ENCODE measurements at places on chromosomes 12 and 14. TPM values are rescaled to one million over a fixed set of nuclear protein-coding genes. Genes with fewer than 3 reads are reported as not detected.

Gene TRHDE
- total RNA-seq: 0.49 TPM

Gene GLT1D1
- total RNA-seq: 1.7 TPM

Gene TUNAR
- total RNA-seq: not detected

Gene RIMKLB
- 12.6 TPM for total RNA-seq

Gene DBX2
- total RNA-seq: 1.0 TPM

Gene NID2
- 0.91 TPM for total RNA-seq

DNA sequence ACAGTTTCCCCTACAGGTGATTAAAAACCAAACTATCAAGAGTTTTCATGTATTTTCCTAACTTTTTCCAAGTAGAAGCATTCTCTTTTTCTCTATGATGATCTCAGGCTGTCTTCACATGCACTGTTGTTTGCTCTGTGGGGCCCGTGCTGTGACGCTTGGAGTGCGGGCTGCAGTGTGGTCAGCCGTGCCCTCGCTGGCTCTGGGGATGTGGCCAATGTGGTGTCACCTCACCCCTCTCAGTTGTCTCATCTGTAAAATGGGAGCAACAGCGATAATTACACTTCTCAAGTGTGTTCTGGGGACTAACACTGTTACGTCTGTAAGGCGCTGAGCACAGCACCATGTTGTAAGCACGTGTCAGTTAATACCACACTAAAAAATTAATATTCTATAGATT lies 28.6 kb downstream of the DDX51 start:
- no peak for DNase-seq

GRCh38 chr14:49895480-49895879 lies 2.6 kb downstream of the ARF6 start:
- no peak for DNase-seq

DNA sequence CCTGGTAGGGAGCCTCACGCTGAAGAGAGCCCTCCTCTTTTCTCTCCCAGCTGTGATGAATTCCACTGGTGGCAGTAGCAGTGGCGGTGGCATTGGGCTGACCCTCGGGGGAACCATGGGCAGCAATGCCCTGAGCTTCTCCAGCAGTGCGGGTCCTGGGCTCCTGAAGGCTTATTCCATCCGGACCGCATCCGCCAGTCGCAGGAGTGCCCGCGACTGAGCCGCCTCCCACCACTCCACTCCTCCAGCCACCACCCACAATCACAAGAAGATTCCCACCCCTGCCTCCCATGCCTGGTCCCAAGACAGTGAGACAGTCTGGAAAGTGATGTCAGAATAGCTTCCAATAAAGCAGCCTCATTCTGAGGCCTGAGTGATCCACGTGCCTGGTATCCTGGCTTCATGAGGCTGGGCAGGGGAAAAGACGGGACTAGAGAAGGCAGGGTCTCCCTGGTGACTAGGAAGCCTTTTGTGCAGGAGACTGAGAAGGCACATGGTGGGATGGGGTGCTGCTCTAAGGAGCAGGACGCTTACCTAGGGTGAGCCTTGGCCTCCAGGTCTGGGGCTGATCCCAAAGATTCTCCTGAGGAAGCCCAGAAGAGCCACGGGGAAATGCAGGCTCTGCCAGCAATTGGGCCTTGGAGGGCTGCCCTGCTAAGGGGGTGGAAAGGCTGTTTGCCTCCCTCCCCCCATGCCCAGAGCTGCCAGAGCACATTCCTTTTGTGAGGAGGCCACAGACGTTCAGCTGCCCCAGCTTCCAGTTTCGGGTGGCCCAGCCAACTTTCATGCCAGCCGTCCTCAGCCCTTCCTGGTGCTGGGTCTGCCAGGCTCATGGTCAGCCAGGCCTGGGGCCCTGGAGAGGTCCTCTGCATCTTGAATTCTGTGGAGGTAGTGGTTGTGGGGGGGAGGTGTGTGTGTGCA lies 15.8 kb downstream of the KRT7 start:
- peak; percentile 85 for DNase-seq

GRCh38 chr12:49092816-49093406 lies 1.7 kb downstream of the DHH start:
- DNase-seq: no peak

DNA sequence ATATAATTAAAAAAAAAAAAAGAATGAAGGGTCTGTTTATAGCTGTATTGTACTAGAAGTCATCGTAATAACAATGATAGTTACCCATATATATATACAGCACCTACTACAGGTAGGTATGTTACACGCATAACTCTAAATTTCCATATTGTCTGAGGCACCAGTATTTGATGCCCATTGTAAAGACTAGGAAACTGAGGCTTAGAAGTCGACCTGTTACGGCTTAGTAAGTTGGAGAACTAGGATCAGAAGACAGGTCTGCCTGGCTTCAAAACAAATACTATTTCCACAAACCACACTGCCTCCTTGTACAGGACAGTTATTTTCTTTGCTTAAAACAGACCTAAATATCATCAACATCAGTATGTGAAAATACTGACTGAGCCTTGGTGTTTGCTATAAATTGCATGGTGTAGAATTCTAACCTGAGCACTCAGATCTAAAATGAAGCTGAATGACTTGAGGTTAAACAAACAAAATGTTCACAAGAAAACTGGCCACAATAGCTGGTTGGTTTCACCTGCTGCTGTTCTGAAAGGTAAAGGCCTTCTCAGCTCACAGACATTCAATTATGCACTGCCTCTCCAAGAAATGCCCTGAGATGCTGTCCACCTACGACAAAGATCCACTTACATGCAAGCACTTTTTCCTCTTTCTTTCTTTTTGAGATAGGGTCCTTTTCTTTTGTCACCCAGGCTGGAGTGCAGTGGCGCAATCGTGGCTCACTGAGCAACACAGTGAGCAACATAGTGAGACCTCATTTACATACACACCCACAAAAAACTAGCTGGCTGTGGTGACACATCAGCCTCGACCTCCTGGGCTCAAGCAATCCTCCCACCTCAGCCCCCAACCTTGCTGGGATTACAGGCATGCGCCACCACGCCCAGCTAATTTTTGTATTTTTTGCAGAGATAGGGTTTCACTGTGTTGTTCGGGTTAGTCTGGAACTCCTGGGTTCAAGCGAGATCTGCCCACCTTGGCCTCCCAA lies 35.7 kb downstream of the SSH1 start:
- no peak for DNase-seq

DNA sequence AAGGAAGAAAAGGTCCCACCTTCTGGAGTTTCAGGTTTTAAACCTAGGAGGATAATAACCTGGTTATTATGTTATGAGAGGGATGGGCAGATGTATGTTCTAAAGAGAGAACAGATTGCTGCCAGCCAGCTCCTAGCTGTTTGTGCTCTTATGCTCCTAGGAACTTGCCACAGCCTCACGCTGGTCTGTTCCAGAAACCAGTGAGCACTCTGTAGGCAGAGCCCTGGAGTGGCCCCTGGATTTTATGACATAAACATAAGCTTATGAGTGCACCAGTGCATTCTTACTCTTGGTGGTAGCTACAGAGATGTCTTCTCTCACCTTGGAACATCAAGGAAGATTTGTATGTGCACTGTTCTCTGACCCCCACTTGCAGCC lies 27.7 kb downstream of the KLC1 start:
- DNase-seq: no peak

GRCh38 chr12:2384029-2384386 lies 331.2 kb downstream of the CACNA1C start:
- peak; percentile 68 for DNase-seq

DNA sequence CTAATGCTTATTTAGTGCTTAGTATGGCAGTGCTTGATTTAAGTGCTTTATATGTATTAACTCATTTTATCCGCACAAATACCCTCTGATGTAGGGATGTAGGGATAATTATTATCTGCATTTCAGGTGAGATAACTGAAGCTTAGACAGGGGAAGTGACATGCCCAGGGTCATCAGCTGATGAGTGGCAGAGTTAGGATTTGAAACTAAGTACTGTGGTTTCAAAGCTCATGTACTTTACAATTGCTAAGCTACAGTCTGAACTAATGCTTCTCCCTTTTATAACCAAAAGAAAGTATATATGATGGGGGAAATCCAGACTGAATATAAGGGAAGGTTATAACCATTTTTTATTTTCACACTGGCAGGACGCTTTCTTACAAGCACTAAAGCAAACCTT lies 229.6 kb upstream of the NAV3 start:
- no peak for DNase-seq

- DNase-seq: no peak
These were observed 26.8 kb upstream of the DAAM1 start for GRCh38 chr14:59161561-59162175.

DNA sequence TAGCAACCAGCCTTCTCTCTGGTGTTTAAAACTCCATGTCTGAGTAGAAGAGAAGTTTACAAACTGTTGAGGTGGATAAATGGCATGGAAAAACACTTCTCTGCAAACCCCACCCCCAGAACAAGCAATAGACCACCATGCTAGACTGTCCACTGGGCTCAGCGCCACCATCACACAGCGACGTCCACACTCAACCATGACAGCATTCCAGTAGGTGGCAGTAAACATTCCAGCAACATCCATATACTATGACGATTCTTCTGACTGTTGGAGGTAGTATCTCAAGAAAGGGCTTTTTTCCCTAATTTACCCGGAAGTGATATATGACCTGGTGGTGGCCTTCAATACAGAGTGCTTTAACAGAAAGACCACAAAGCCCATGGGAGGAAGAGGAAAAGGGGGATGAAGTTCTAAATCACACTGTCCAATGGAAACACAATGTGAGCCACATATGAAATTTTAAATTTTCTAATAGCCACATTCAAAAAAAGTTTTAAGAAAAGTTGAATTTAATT lies 152.2 kb downstream of the SLC15A4 start:
- DNase-seq: no peak

DNA sequence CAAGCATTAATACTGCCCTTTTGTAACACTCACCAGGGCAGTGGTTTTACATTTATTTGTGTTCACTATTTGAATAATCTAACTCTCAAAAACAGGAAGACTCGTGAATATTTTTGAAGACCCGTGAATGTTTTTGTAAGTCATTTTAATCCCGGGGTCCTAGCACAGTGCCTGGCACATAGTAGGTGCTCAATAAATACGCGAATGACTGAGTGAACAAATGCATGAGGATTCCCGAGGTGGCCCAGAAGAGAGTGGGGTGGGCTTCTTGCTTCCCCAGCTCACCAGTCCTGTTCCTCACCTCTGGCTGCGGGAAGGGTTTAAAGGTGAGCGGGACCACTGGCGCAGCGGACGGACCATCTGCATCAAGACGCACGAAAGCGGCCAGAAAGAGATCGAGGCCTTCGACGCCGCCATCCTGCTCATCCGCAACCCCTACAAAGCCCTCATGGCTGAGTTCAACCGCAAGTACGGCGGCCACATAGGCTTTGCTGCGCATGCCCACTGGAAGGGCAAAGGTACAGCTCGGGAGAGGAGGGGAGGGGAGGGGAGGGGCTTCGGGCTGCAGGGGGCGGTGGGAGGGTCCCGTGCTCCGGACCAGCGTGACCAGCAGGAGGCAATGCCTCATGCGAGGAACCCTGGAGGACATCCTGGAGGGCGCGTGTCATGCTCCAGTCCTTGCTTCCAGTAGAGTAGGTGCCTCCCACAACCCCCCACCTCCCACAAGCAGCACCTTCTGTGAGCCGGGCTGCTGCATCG lies 98.9 kb downstream of the CMKLR1 start:
- DNase-seq: no peak

DNA sequence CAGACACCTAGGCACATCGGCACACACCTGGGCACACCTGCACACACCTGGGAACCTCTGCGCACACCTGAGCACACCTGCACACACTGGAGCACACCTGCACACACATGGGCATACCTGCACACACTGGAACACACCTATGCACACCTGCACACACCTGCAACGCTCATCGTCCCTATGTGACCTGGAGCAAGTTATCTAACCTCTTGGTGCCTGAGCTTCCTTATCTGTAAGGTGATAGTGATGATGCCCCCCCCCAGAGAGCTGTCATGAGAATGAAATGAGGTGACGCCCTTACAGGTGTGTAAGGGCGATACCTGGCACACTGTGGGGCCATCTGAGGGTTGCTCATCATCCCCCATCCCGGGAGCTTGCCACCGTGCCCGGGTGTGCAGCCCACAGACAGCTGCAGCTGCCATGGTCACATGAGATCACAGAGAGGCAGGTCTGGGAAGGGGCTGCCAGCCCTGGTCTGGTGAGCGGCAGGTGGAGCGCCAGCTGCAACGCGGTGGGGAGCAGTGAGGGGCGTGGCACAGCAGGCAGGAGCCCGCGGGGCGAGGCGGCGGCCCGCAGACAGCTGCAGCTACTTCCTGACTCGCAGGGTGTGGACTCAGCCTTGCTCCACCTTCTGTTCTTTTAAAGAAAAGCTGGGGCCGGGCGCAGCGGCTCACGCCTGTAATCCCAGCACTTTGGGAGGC lies 59.9 kb upstream of the FBRSL1 start:
- no peak for DNase-seq

DNA sequence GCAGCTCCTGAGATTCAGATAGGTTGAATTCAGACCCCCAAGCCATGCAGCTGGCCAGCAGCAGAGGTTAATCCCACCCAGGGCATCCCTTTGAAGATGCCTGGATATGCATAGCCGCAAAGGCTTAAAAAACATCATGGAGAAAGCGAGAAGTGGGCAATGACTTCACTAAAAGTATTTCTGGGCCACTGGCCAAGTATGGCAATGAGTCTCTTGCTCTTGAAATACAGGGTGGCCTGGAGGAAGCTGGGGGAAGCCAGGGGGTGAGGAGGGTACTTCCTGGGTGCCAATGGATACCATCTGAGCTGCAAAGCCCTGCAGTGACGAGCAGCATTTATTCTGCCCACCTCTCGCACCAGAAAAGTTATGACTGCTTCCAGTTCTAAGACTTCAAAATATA lies 539.3 kb upstream of the TBX3 start:
- no peak for DNase-seq

- DNase-seq: no peak
These were observed 79.2 kb downstream of the PTCSC3 start for GRCh38 chr14:36097356-36097755.

GRCh38 chr12:51777457-51777856 lies 71.1 kb downstream of the FIGNL2 start:
- DNase-seq: no peak

GRCh38 chr12:57148469-57149244 lies 1.2 kb upstream of the LRP1-AS start:
- DNase-seq: peak; percentile 72

- no peak for DNase-seq
These were observed 208.7 kb downstream of the ERC1 start for GRCh38 chr12:1199700-1200099.

DNA sequence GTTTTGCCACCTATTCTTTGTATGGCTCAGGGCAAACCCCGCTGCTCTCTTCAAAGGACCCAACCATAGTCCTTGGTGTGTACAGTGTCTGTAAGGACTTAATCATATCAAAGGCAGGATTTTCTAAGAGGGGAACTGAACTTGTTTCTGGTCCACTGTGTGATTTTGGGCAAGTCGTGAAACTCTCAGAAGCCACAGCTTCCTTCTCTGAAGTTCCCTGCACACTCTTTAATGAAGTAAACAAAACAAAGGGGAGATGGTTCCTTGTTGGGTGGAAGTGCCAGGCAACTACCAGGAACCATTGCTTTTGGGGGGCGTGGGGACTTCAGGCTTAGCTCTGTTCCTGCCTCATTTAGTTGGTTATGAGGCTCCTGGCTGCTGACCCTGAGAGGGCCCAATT lies 152.4 kb downstream of the VRK1 start:
- no peak for DNase-seq

- no peak for DNase-seq
These were observed 163.4 kb upstream of the DDHD1 start for GRCh38 chr14:53316504-53316903.
